CD4-positive, alpha-beta T cell treated with Interleukin-15 for 4 hours (primary cell): ENCODE measurements at places on chromosomes 13 and 19.

GRCh38 chr13:111394211-111394922 is 73.9 kb downstream of the TEX29 start:
- no peak for DNase-seq

GRCh38 chr19:5967994-5968430 is 9.9 kb downstream of the RANBP3 start:
- peak; percentile 68 for DNase-seq

DNA sequence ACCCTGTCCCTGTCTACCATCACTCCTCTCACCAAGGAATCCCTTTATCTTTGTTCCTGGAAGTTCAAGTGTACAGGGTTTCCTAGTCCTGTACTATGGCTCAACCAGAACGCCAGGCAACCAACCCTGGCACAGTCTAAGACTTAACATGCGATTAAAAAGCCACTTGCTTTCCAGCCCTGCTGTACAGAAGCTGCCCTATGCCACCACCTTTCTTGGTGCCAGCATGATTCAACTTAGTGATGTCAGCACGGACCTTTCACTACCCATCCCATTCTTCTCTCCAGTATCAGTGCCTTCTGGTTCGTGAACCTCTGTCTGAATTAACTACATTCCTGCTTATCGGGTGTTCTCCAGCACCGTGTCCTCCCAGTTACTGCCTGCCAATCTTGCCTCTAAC is 151.1 kb downstream of the KLF12 start:
- no peak for DNase-seq

GRCh38 chr19:51111606-51112005 is 3.4 kb upstream of the CTU1 start:
- no peak for DNase-seq
